ENCODE measurements at places on chromosomes 4 and X. TPM values are rescaled to one million over a fixed set of nuclear protein-coding genes. Genes with fewer than 3 reads are reported as not detected.

Gene YY2
- total RNA-seq: 2.6 TPM

Gene MSX1
- 2.9 TPM for total RNA-seq

Gene ITIH6
- not detected for total RNA-seq

Gene TMPRSS11B
- total RNA-seq: not detected

Gene PRSS12
- total RNA-seq: 1.2 TPM
